Hair follicle dermal papilla cell (primary cell): ENCODE measurements at places on chromosomes 7 and 10. TPM values are rescaled to one million over a fixed set of nuclear protein-coding genes. Genes with fewer than 3 reads are reported as not detected.

TFR2 gene
- total RNA-seq: 0.49 and 1.1 TPM in 2 replicates

PTPRE gene
- 16.3 and 16.9 TPM in 2 replicates for total RNA-seq

TYW1 gene
- total RNA-seq: 14.4 and 18.8 TPM in 2 replicates

RNF32 gene
- 1.8 and 1.9 TPM in 2 replicates for total RNA-seq

SCIN gene
- 0.85 and 1.1 TPM in 2 replicates for total RNA-seq

AKR1D1 gene
- total RNA-seq: not detected in 2 replicates

TES gene
- 68.8 and 118 TPM in 2 replicates for total RNA-seq

TSPAN33 gene
- total RNA-seq: 0.73 TPM in 1 of 2 replicates, not detected in the other

LIPM gene
- total RNA-seq: not detected in 2 replicates

ZNF33A gene
- 11.3 and 12.8 TPM in 2 replicates for total RNA-seq

GRID2IP gene
- 0.12 TPM in 1 of 2 replicates, not detected in the other for total RNA-seq

FFAR4 gene
- total RNA-seq: not detected in 2 replicates

LGI1 gene
- total RNA-seq: 0.12 TPM in 1 of 2 replicates, not detected in the other

LDB3 gene
- total RNA-seq: under 0.01 TPM in 1 of 2 replicates, not detected in the other

LIPN gene
- not detected in 2 replicates for total RNA-seq

GBX1 gene
- total RNA-seq: not detected in 2 replicates

RET gene
- 2.4 and 4.1 TPM in 2 replicates for total RNA-seq

FAM180A gene
- total RNA-seq: 33.4 and 34.4 TPM in 2 replicates

SFTPA1 gene
- total RNA-seq: not detected in 2 replicates

TFEC gene
- total RNA-seq: under 0.01 and 0.16 TPM in 2 replicates

COL13A1 gene
- total RNA-seq: 9.5 and 15.4 TPM in 2 replicates

SEMA4G gene
- total RNA-seq: 0.85 and 1.8 TPM in 2 replicates

BICC1 gene
- total RNA-seq: 143 and 189 TPM in 2 replicates

PSMG3 gene
- 19.4 and 20.3 TPM in 2 replicates for total RNA-seq

THNSL1 gene
- total RNA-seq: 1.8 and 2.1 TPM in 2 replicates

FHIP2A gene
- total RNA-seq: 34.7 and 41.7 TPM in 2 replicates

PRSS37 gene
- total RNA-seq: not detected in 2 replicates

SFRP4 gene
- 0.16 and 0.36 TPM in 2 replicates for total RNA-seq

GDF2 gene
- not detected in 2 replicates for total RNA-seq

MORN4 gene
- 5.0 and 5.8 TPM in 2 replicates for total RNA-seq

TAS2R60 gene
- total RNA-seq: not detected in 2 replicates

PYROXD2 gene
- 10.1 and 18.7 TPM in 2 replicates for total RNA-seq

ZNF783 gene
- total RNA-seq: 17.0 and 20.0 TPM in 2 replicates

PHYHIPL gene
- total RNA-seq: not detected in 2 replicates

ASAH2 gene
- 0.12 and 0.49 TPM in 2 replicates for total RNA-seq

PUS7 gene
- total RNA-seq: 23.7 and 28.2 TPM in 2 replicates

WAPL gene
- 39.8 and 48.4 TPM in 2 replicates for total RNA-seq

TBX20 gene
- total RNA-seq: 8.3 and 10.1 TPM in 2 replicates

SPDYE18 gene
- total RNA-seq: not detected in 2 replicates

TRIM74 gene
- 0.12 TPM in 1 of 2 replicates, not detected in the other for total RNA-seq

LMOD2 gene
- not detected in 2 replicates for total RNA-seq

NPSR1 gene
- not detected in 2 replicates for total RNA-seq

DYNC1I1 gene
- total RNA-seq: 0.81 and 0.85 TPM in 2 replicates

RPEL1 gene
- total RNA-seq: 0.16 TPM in 1 of 2 replicates, not detected in the other

HUS1 gene
- total RNA-seq: 22.1 and 26.7 TPM in 2 replicates
